ENCODE measurements at places on chromosomes 6 and 20. TPM values are rescaled to one million over a fixed set of nuclear protein-coding genes. Genes with fewer than 3 reads are reported as not detected.

The ELOVL2 gene
- polyA plus RNA-seq, result not detected

The TOX2 gene
- polyA plus RNA-seq, result 0.56 TPM

The PDYN gene
- polyA plus RNA-seq, result not detected

The LY6G6F gene
- 0.51 TPM for polyA plus RNA-seq

The PAX1 gene
- not detected for polyA plus RNA-seq

The MACROD2 gene
- not detected for polyA plus RNA-seq

The RAET1E gene
- not detected for polyA plus RNA-seq

The KIAA0408 gene
- polyA plus RNA-seq, result not detected

The ZC2HC1B gene
- 0.09 TPM for polyA plus RNA-seq

The HDGFL1 gene
- polyA plus RNA-seq, result not detected

GRCh38 chr6:132948889-132949288, 134.5 kb downstream of the RPS12 start:
- DNase-seq, result no peak

GRCh38 chr6:130183271-130184222, 39.2 kb downstream of the SAMD3 start:
- no peak for DNase-seq

DNA sequence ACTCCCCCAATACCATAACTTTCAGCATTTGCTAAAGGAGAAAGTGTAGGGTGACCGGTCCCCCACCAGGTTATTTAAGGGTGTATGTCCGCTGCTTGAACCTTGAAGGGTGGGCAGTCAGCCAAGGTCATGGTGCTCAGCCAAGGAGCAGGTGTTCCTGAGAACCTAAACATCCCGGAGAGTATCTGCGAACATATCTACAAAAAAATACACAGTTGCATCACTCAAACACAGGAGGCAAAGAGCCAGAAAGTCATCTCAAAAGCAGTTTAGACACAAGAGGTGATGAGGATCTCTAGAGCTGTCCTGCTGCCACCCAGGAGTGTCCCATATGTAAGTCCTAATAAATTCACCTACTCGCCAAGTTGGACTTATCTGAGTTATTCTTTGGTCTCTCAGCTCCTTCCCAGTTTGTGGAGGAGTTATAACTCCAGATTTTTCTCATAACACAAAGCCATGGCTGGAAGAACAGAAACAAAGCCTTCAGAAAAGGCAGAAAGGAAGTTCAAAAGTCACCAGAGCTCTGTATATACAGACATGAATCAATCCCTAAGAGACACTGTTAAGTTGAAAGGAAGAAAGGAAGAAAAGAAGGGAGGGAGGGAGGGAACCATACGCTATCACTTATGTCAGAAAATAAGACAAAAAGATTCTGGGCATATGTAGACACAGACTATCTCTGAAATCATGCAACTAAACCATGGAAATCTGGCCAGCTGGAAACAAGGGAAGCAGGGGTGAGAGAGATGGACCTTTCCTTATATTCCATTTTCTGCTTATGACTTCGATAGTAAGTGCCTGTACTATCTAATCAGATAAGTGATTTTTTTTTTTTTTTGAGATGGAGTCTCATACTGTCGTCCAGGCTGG, 11.3 kb downstream of the MBOAT1 start:
- no peak for DNase-seq

- DNase-seq, result no peak
Measured at GRCh38 chr6:55822815-55823214, 52.6 kb downstream of the BMP5 start.

- no peak for DNase-seq
Measured at GRCh38 chr6:110831405-110831804, 16.1 kb upstream of the CDK19 start.

- DNase-seq, result no peak
Measured at GRCh38 chr6:166693880-166694279, 66.8 kb upstream of the RPS6KA2 start.

DNA sequence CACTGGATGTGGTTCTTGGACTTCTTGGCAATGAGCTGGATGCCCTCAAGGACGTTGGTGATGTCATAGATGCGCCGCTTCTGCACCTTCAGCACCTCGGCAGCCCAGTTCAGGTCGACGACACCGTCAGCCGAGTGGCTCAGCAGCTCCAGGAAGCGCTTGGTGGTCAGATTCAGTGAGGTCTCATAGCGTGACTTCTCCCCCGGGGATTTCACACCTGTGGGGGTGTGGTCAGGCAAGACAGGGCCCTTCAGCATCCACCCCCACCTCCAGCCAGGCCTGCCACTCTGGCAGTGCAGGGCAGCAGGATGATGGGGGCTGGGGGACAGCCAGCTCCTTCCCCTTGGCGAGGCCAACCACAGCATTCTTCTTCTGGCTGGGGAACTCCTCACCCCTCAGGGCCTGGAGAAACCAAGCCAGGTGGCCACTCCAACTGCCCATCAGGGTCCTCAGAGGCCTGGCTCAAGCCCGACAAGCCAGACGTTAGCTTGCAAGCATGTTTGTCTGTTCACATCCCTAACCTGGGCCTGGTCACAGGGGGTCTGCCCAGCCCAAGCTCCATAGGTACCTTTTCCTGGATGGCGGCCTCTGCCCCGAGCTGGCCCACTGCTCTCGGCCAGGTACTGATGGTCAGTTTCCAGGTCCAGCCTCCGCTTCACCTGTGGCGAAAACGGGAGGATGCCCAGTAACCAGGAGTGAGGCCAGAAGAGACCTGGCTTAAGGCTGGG, 5.7 kb upstream of the NECAB3 start:
- DNase-seq, result no peak

- peak; percentile 82 for DNase-seq
Measured at GRCh38 chr20:37365760-37366638, 20.1 kb downstream of the SRC start.

DNA sequence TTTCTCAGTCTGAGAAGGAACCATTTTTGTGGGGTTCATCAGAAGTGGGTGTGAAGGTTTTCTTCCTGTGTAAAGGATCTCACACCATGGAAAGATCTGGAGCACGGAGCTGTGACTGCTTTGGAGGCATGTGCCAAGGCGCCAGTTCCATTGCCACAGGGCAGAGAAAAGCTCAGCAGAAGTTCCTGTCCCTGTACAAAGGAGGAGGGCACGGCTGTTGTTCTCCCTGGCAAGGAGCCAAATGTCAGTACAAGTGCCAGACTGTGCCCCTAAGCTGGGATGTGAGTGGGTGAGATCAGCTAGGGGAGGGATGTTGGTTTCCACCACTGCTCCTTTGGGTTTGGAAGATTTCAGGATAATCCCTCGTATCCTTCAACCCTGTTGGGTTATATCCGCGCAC, 117.3 kb downstream of the CRYBG1 start:
- DNase-seq, result no peak

DNA sequence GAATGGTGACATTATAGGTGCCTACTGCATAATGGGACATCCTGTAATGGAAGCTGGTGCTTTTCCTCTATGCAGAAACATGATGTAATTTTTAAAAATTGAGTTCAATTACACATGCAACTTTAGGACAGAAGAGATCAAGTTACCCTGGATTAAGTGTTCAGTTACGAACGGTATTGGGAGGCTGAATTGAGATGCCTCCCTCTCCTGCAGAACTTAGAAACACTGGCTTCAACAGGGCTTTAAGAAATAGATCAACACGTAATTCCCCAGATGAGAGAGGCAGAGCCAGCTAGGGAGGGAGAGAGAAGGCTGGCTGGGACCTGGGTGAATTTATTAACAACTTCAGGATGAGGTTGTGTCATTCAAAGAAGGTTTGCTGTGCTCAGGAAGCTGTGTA, 232.8 kb downstream of the CDH26 start:
- no peak for DNase-seq

GRCh38 chr6:119830069-119830468, 480.5 kb upstream of the MAN1A1 start:
- DNase-seq, result no peak

- DNase-seq, result no peak
Measured at GRCh38 chr20:43210901-43211300, 21.2 kb upstream of the PTPRT start.

DNA sequence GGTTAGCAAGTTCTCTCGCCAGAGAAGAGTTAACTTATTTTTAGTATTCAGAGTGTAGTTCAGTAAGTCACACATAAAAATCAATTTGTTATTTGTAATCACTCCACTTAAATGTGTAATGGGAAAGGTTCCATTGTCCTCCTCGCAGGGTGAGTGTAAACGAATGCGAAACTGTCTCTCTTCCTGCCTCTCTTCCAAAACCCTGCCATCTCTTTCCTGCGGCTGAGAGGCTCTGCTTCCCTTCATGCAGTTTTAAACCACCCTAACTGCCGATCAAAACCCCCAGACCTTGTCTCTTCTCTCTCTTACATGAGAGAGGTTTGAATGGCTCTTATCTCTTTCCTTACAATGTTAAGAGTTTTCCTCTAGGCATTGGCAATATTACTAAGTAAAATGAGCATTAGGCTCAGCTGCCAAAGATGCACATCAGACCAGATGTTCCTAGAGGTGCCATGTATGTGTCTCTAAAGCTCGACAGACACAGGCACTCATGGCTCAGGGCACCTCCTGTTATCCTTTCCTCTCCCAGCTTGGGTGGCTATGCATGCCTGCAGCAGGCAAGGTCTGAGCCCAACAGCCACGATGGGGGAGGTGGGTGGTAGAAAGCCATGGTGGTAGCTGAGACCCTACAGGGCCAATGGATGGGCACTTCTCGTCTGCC, 91.2 kb downstream of the JARID2 start:
- no peak for DNase-seq

GRCh38 chr6:142306736-142307135, 4.9 kb downstream of the ADGRG6 start:
- DNase-seq, result no peak

DNA sequence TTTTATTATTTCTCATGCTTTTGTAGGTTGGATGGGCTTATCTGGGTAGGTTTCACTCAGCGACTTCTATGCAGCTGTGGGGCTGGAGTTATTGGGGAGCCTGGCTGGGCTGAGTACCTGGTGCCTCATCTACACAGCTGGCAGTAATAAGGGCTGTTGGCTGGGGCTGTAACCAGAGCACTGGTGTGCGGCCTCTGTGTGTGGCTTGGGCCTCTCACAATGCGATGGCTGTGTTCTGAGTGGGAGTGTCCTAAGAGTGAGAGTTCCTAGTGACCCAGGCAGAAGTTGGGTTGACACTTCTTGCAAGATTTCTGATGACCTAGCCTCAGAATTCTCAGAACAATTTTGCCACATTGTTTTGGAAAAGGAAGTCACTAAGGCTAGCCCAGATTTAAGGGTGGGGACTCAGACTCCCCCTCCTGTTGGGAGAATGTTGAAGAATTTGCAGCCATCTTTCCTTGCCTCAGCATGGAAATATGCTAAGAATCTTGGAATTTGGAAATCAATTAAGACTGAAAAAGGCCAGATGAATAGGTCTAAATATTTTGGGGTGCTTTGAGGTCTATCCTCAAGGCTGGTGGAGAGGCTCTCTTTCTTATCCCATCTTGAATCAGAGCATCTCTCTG, 158.8 kb downstream of the SCP2D1 start:
- no peak for DNase-seq

DNA sequence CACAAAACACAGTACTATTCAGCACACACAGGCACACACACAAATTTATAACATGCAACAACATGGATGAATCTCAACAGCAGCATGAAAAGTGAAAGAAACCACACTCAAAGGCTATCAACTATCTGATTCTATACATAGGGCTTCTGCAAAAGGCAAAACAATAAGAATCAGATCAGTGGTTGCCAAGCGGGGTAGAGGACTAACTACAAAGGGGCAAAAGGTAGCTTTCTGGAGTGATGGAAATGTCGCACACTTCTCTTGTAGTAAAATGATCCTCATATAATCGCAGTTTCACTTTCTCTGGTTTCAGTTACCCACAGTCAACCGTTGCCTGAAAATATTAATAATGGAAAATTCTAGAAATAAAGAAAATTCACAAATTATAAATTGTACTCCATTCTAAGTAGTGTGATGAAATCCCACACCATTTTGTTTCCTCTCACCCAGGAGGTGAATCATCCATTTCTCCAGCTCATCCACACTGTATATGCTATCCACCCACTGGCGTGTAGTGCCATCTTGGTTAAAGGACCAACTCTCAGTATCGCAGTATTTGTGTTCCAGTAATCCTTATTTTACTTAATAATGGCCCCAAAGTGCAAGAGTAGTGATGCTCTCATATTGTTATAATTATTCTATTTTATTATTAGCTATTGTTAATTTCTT, 12.8 kb upstream of the PLN start:
- DNase-seq, result no peak

DNA sequence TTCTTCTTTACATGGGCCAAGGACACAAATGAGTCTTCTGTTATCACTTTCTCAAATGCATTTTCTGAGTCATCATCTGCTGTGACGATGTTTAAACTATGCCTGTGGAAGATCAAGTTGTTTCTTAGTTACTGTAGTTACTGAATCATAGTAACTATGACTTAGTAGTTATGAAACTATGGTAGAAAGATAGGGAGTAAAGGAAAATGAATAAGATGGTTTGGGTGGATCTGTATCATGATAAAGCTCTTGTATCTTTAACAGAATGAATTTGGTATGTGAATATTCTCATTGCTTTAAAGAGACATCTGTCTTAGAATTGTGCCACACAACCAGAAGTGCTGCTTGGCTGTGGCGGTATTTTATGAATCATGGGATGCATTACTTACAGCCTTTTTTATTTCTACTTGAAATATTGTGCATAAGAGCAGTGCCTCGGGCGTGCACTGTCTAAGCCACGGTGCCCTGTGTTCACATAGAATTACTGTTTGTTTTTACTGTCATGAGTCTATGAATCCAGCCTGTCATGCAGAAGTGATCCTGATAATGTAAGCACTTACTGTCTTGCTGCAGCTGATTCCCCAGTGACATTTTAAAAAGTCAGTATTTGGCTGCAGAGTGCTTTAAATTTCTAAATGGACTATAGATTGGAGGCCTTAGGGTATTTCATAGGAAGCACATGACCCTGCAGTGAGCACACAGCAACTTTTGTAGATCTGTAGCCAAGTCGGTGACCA, 215.2 kb downstream of the TMEM242 start:
- no peak for DNase-seq

DNA sequence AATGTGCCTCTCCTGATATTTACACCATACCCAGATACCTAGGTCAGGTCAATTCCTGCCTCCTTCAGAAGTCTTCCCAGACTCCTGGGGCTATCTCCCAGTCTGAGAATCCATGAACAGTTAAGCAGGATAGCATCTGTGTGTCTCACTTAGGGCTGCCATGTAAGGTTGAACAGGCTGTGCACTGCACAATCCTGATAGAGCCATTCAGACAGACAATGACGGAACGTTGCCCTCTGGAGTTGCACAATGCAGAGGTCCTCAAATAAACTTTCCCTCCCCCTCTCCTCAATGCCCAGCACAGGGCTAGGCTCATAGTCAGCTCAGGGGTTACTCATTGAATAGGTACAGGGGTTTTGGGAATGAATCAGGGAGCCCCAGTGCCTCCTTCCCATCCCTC, 89.7 kb downstream of the CD40 start:
- peak; percentile 32 for DNase-seq

GRCh38 chr6:31697555-31697954, 5.6 kb downstream of the ABHD16A start:
- DNase-seq, result no peak

- DNase-seq, result no peak
Measured at GRCh38 chr6:112899541-112899940, 552.4 kb downstream of the RFPL4B start.

DNA sequence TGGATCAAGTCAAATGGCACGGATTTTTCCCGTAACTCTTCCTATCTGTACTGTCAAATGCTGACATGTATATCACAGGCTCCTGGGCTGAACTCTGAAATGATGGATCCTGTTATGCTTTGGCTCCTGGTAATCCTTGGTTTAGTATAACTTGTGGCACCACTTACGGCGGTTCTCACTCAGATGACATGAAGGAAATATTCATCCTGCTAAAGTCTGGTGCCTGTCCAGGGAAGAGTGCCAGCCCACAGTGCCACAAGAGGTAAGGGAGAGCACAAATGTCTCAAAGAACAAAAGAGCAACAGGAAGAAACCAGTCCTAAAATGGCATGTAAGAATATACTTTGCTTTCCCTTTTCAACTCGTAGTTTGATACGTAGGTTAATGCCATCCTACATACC, 93.1 kb upstream of the TAB2 start:
- no peak for DNase-seq

Data from CD14-positive monocyte (primary cell).